ENCODE measurements at places on chromosomes 11 and 22.
A peak's percentile ranks its signal among the peaks of the same experiment; 100 is the strongest.

GRCh38 chr11:77604281-77604680 lies 14.5 kb downstream of the AQP11 start:
- DNase-seq = no peak

GRCh38 chr11:66002648-66003225 lies 434 bp downstream of the BANF1 start:
- no peak for DNase-seq

- DNase-seq = no peak
Measured at GRCh38 chr11:1530686-1531448, 41.2 kb downstream of the DUSP8 start.

DNA sequence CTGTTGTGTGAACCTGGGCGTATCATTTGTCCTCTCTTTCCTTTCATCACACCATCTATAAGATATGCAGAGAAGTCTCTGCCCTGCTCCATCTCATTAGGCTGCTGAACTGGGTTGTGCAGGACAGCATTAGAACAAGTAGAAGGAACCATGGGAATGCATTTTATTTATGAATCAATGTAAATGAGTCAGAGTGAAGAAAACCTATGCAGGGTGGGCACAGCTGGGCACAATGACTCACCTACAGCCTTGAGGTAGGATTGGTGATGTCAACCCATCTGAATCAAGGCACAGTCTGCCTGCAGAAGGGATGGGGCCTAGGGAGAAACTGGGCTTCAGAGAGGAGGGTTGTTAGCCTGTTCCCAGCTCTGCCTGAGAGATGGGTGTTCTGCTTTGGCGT lies 123.4 kb downstream of the CSNK2A3 start:
- DNase-seq = no peak

GRCh38 chr11:115464269-115464668 lies 39.9 kb downstream of the CADM1 start:
- DNase-seq = peak; percentile 91

GRCh38 chr11:94560834-94561233 lies 6.3 kb upstream of the PIWIL4 start:
- DNase-seq = no peak

DNA sequence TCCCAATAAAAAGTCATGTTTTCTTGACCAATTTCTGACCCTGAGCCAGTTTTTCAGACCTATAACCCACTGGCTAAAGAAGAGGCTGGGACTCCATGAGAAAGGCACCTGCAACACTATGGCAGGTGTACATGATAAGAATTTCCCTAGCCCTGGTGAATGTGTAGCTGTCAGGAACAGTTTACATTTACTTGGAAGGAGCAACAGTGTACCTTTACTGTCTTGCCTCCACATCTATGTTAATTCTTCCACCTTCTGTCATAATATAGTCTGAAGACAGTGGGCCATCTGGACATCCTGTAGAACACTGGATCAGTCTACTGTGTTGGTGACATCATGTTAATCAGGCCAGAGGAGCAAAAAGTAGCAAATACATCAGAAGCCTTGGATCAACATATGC lies 72.1 kb upstream of the CD82 start:
- DNase-seq = no peak

DNA sequence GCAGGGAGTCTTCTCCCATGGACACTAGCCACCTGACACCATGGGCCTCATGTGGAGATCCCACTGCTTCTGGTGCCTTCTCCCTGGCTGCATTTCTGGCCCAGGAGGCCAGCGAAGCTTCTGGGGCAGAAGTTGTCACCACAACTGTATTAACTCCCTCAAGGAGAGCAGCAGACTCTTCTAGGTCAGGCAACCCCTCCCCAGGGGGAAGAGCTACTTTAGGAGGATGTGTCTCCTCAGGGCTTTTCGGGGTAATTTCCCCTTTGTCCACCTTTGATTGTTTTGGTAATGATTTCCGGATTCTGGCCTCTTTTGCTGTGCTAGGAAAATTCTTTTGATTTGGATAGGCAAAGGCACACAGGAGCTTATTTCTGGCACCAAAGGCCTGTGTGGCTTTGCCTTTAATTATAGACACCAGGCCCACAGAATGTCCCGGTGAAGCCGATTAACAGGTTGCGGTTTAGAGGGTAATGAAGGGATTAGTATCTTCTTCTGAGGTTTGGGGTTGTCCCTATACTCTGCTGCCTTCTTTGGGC lies 8.9 kb upstream of the UCP2 start:
- no peak for DNase-seq
